ENCODE measurements at places on chromosomes 16 and 17.

DNA sequence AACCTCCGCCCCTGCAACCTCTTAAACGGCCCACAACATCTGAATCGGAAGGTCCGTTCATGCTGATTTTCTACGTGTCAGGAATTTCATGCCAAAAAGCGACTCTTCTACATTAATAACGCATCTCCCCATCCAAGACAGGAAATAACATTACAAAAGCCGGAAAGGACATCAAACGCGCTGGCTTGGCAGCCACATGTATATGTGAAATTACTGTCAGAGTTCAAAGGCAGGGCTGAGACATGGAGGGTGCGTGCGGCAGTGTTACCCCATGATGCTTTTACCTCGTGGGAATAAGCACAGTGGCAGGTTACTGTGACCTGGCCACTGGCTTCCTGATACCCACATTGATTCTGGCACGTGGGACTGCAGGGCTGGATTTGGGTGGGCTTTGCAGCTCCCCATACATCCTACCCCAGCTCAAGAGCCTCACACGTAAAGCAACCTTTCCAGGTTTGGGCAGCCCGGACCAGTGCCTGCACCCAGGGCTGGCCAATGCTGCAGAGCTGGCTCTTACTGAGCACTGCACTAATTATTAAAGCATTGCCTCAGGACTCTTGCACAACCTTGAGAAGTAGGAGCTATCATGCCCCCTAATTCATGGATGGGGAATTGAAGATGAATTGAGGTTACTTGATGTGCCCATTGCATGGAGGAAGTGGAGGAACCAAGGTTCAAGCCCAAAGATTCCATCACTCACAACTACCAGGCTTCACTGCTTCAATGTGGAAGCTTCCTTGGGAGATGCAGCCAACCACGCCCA is 120.6 kb upstream of the FOXF1 start:
- DNase-seq = no peak

- DNase-seq = peak; percentile 69
Observed at GRCh38 chr17:21125862-21126261, 902 bp upstream of the DHRS7B start.

GRCh38 chr16:85231959-85232358 is 119.7 kb upstream of the CIBAR2 start:
- DNase-seq = no peak

GRCh38 chr17:33696102-33696501 is 403.0 kb upstream of the ASIC2 start:
- DNase-seq = no peak

GRCh38 chr17:63222655-63223054 is 223.5 kb downstream of the CYB561 start:
- no peak for DNase-seq

DNA sequence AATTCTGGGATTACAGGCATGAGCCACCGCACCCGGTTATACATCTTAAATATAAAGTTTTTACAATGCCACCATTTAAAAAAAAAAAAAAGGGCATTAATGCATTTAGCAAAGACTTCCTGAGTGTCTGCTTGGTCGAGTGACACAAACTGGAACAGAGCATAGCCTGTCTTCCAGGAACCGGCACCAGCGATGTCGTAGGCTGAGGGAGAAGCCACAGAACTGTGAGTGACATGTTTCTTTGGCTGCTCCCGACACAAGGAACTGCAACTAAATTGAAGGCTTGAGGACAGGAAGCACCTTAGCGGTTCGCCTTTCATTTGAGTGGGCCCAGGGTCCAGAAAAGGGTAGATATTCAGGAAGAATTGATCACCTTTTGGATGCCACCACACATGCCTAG is 717.8 kb downstream of the MAF start:
- no peak for DNase-seq

DNA sequence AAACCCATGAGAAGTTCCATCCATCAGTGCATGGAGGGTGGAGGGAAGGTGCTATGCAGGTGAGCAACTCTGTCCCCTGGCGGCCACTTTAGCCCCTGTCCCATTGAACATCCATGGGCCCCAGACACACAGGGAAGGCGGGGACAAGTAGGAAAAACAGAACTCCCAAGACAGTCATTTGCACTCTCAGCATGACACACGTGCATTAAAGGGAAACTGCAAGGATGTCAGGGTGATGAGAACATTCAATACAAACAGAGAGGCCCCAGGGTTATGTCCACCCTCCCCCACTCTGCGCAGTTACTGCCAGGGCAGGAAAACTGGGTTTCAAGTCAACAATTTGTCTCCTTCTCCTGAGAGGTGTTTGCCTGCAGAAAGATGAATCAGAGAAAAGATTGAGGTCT is 44.0 kb upstream of the AKTIP start:
- no peak for DNase-seq

GRCh38 chr17:73952480-73953205 is 250.8 kb upstream of the RPL38 start:
- DNase-seq = peak; percentile 18

GRCh38 chr16:35750701-35751104 is 2291.3 kb downstream of the TP53TG3F start:
- no peak for DNase-seq

- DNase-seq = no peak
Observed at GRCh38 chr17:37737081-37737480, 7.8 kb downstream of the HNF1B start.

DNA sequence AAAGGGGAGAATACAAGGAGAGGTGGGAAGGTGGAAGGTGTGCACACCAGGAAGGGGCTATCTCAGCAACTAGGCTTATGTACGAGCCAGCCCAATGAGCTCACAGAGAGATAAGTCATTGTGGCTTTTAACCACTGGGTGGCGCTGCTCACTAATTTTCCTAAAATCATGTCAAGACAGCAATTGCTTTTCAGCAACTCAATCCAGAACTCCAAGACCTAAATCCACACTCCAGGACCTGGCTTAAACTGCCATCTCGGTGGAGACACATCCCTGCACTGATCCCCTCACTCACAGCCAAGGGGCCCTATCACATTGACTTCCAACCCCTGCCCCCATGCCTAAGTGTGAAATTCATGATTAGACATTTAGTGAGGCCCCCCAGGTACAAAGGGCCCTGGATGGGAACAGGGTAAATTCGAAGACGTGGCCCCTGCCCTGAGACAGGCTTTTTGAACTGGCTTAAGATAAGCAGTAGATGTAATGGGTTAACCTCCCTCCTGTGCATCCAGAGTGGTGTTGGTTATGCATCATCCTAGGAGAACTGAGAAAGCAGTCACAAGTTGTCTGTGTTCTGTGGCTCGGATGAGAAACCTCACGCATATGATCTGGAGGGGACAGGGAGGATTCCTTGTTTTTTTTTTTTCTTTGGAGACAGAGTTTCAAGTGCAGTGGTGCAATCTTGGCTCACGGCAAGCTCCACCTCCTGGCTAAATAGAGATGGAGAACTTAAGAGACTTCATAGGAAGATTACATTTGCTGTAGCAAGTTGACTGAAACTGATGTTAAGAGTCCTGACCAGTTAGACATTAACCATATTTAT is 11.5 kb downstream of the CCL16 start:
- peak; percentile 61 for DNase-seq

- no peak for DNase-seq
Observed at GRCh38 chr16:9847146-9847545, 335.1 kb downstream of the GRIN2A start.

DNA sequence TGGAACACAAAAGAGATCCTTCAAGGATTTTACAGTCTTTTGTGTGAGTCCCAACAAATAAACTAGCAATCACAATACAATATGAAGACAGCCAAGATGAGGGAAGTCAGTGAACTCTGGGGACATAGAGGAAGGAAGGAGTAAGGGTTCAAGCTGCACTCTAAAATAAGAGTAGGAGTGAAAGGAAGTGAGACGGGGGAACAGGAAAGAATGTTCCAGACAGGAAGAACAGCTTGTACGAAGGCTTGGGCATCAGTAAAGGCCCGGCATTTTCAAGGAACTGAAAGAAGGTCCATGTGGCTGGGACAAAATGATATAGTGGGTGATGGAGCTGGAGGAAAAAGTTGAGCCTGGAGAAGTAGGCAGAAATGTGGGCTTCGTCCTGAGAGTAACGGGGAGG is 4.5 kb downstream of the CCL17 start:
- DNase-seq = no peak

GRCh38 chr16:67546761-67547422 is 15.4 kb upstream of the CTCF start:
- DNase-seq = peak; percentile 72

GRCh38 chr16:69323415-69323814 is 7.0 kb downstream of the PDF start:
- no peak for DNase-seq
